ENCODE measurements at places on chromosomes 3 and 15.

DNA sequence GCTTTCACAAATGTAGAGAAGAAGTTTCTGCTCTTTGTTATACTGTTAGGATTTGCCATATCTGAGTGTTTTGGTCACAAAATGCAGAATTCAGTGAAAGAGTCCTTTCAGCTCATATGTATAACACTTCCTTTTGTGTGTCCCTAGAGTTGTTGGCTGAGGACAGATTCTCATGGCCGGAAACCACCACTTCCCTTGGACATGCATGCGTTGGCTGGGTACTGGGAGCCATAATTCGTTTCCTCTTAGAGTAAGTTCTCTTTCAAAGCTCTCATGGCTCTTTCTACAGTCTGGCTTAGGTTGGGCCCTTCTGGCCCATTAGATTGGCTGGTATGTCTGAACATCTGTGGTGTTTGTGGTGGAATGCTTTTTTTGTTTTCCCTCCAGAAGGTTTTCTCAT lies 298.5 kb downstream of the DIPK2A start:
- DNase-seq = no peak

DNA sequence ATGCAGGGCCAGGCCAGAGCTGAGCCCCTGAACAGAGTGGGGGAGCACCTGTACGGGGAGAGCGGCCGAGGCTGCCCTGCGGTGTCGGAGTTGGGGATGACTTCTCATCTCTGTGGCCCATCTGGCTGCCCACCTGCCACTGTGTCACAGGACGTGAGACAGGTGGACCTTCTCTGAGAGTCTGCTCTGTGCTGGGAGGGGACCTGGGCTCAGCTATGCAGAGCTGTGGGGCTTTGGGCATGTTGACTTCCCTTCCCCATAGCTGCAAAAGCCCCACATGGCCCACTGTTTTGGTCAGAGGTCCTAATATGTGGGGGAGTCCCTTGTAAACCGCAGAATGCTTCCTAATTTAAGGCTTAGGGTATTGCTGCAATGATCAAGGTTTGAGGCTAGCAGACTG lies 68.0 kb upstream of the TRPM1 start:
- DNase-seq = no peak

DNA sequence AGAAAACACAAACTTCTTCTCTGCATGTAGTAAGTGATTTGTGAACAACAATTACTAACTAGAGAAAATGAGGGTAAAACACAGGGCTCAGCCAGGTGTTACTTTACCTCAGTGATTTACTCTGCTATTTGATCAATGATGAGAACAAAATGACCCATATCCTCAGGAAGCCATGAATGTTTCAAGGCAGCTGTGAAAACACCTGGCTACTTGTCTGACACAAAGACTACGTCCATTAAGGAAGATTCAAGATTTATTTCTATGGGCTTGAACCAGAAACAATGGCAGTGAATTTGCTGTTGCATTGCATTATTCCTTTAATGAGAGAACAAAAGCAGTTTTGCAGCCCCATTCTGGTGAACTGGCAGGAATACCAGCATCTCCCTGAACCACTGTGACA lies 374.6 kb upstream of the ARL6 start:
- DNase-seq = no peak

DNA sequence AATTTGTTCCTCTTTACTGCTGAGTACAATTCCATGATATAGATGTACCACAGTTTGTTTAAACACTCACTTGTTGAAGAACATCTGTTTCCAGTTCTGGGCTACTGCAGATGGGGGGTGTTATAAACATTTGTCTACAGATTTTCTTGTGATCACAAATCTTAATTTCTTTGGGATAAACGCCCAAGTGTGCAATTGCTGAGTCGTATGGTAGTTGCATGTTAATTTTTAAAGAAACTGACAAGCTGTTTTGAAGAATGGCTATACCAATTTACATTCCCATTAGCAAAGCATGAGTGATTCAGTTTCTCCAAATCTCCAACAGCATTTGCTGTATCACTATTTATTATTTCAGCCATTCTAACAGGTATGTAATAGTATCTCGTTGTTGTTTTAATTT lies 242.0 kb upstream of the MRPL3 start:
- no peak for DNase-seq

- DNase-seq = no peak
Measured at GRCh38 chr3:141093971-141094684, 43.0 kb downstream of the SPSB4 start.

DNA sequence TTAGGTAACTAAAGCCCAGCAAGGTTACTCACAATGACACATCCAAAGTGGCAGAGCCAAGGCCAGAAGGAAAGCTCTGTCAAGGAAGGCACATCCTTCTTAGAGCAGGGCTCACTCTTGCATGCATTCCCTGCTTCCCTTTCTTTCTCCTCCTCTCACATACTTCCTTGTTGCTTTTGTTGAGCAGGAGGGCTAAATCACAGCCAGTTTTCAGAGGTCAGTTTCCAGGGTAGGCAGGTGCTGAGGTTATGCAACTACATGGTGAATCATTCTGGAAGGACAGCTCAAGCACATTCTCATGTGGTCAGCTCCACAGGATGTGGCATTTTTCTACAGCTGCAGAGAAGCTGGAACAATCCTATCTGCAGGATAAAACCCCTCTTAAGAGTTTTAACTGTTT lies 275.6 kb downstream of the ZNF621 start:
- no peak for DNase-seq

DNA sequence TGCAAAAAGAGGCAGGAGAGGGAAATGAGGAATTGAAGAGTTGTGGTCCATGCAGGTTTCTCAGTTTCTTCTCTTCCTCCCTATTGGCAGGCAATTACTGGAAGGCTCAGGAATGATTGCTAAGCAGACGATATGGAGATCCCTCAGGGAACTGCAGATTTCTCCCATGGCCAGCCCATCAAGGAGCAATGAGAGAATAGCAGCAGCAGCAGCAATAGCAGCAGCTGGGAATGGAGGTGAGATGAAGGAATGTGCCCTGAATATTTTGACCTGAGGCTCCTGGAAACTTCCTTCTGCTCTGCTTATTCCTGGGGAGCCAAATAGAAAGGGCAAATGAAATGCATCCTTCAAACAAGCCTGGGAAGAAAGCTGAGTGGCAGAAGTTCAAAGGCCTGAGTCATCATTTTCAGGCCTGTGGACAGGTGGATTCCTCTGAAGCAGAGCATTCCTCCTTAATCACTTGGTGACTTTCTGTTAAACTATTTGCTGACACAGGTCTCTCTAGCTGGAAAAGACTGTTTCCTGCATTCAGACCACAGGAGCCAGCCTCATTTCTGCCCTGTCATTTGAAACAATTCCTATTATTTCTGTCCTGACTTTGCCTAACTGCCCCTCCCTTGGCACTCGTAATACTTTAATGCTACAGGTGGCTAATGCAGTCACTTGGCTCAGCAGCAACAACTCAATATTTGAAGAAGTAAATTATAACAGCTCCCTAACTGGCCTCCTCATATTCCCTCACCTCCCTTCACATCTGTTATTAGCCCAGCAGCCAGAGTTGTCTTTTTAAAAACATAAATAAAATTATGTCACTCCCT lies 146.9 kb upstream of the GADL1 start:
- no peak for DNase-seq

DNA sequence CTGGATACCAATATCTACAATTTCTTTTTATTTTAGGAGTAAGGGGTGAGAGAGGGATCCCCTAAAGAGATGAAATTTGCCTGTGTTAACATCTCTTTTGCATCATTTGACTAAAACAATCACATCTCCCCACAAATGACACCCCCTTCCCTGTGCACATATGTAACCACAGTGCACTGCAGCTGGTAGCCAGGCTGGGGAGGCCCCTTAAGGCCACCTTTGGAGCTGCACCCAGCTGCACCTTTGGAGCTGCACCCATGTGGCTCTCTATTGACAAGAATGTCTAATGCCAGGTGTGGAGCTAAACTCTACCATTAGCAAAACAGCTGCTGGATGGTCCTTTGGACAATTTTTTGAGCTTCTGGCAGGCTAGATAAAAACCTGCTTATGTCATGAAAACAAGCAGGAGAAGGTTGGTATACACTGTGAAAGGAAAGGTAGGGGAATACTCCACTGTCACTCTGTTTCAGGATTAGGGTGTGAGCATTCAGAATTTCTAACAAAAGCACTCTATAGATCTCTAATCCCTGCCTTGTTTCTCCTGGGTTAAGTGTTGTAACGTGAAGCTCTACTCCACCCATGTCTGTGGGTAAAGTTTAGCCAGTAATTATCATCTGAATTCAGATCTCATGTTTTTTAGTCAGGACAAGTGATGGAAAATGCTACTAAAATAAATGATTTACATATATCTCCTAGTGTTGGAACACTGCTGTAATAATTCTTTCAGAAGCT lies 52.1 kb downstream of the TFG start:
- peak; percentile 6 for DNase-seq

DNA sequence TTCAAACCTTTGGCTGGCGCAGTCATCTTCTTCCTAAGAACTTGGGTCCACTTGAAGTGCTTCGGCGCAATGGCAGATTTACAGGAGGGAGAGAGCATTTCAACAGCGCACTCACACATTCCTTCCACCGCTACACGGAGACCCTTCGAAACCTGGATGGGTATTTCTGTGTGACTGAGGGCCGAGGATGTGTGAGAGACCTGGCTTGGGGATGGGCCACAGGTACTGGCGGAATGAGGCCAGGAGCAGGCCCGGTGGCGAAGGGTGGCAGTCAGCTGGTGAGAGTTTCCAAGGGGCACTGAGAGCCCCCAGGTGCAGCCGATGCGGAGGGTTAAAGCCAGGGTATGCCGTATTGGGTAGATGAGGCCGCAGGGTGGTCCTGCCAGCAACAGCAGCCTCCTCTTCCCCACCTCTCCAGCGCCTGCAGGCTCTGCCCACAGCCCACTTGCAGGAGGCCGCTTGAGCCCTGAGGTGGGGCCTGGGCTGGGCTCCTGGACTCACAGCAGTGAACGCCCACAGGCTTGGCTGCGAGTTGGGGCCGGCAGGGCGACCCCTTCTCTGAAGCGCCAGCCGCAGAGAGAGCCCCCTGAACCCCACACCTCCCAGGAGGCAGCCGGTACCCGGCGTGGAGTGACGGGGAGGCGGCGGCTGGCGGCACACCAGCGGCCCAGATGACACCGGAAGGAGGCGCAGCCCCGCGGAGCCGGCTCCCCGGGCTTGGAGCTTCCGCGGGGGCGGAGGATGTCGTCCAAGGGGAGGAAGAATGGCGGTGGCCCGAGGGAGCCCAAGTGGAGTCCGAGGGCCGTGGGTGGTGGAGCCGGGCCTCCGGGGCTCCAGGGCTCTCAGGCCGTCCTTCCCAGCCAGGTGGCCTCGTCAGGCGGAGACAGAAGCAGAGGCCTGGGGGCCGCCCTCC lies 166.5 kb downstream of the NSMCE3 start:
- DNase-seq = no peak

GRCh38 chr3:106473576-106474475 lies 605.0 kb upstream of the CBLB start:
- no peak for DNase-seq

GRCh38 chr3:535566-536416 lies 339.2 kb downstream of the CHL1 start:
- DNase-seq = no peak

Measured in GM12892 (cell line).